ENCODE measurements at places on chromosomes 2 and 18. TPM values are rescaled to one million over a fixed set of nuclear protein-coding genes. Genes with fewer than 3 reads are reported as not detected.

DNA sequence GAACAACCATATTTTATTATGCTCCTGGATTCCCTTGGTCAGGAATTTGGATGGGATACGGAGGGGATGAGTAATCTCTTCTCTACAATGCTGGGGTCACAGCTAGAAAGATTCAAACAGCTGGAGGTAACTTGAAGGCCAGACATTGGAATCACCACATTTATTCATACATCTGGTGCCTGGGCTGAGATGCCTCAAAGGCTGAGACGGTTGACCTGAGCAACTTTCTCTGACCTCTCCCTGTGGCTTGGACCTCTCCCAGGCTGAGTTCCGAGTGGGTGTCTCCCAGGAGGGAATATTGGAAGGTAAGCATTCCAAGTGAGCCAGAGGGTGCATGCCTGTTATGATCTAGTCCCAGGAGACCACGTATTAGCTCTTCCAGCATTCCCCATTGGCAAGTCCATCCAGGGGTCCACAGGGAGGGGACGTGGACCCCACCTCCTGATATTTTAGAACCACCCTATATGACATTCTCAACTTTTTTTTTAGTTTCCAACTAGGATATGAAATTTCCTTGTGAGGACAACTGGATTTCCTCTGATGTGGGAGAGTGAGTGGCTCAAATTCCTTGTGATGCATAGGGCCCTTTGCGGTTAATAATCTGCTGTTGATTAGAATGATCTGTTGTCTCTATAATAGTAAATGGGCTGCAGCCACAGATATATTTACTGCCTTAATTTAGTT is 101.8 kb downstream of the MRPS9 start:
- H3K27ac ChIP-seq, result no peak overlapping the region
- no peaks in the 10 kb centered on the region for H3K4me1 ChIP-seq
- no peak overlapping the region for H3K4me3 ChIP-seq
- DNase-seq, result no peak

Gene BARD1
- total RNA-seq, result 19.7 TPM

DNA sequence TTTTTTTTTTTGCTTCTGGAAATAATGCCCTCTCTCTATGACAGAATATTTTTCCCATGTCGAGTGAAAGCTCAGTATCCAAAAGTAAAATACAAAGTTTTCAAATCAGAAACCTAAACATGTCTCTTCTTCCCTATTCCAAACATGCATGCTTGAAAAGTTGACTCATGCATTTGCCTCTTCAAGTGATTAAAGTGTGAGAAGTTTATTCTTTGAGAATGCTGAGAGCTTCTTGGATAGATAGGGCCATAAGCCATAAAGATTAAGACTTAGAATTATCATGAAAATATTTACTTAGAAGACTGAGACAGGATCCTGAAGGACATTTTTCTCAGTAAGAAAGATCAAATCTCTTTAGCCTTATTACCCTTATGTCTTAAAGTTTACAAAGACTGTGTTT is 98.6 kb upstream of the EPB41L5 start:
- H3K4me3 ChIP-seq, result no peak overlapping the region
- no peak for DNase-seq

Gene CAPN14
- not detected for total RNA-seq
